ENCODE measurements at places on chromosomes 2 and 18.

- DNase-seq, result no peak
Measured at GRCh38 chr18:47817017-47817794, 113.3 kb downstream of the SMAD2 start.

DNA sequence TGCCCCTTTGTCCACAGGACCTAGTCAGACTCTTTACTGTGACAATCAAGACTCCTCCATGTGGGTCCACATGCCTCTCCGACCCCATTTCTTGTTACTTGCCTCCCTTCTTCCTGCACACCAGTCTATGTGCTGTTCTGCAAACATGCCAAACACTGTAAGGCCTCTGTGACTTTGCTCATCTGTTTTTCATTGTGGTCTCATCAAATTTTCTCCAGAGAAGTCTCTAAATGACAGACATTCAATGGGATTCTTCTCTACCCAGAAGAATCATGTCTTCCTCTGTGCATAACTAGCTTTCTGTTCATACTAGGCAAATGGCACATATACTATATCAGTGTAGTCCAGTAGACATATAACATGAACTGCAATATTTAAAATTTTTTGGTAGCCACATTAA lies 43.0 kb upstream of the KCNE4 start:
- no peak for DNase-seq

DNA sequence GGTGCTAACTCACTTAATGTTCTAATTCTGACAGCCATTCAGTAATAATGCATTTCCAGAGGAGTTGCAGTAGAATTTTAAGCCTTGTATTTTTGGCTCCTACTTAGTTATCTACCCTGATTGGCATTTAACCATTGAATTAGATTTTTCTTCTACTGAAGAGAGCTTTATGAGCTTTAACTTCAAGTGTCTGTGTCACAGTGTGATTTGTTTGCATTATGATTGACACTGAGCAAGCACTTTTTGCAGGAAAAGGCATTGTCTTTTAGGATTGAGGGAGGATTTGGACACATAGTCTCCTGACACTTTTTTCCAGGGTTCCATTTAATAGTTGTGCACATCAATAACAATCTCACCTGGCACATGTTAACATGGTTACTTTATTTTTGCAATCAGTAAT lies 26.7 kb downstream of the LYPD6 start:
- DNase-seq, result no peak

DNA sequence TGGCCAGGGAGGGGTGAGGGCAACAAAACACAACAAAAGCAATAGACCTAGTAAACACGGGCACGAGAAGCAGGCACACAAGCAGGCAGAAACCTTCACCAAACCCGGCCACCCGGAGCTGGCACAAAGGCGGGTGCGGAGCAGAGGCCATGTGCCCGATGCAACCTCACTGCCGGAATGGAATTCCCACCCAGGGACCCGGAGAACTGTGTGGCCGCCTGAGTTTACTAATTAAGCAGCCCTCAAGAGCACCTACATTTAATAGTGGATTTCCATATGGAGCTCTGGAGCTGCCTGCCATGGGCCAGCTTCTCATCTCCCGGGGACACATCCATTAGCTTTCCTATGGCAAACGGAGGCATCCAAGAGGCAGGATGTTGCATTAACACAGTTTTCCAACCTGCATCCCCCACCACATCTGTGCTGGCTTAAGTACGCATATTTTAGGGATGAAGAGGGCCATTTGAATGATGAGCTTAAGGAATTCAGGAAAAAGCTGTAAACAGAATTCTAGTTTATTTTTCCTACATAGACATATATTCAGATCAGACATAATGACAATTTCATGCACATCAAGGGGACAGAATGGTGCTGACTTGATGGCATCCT lies 104.5 kb upstream of the SMIM21 start:
- DNase-seq, result no peak

DNA sequence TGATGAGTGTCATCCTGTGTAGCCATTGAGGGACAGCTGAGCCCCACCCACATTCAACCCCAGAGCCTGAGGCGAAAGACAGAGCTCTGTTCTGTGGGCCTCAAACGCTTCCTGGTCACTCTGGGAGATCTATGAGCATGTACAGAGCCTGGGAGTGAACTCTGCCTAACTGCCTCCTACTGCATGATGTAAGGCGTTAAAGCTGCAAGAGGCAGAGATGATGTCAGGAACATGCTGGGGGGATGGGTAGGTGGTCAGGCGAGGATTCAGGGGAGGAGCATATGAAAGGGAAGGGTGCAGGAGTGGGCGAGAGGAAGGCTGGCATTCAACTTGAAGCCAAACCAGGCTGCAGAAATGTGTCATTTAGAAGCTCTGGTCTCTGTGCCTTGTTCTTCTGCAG lies 181.0 kb downstream of the TFCP2L1 start:
- DNase-seq, result no peak

Data from activated T-cell treated with anti-CD3 and anti-CD28 coated beads for 4 hours (primary cell).